CD8-positive, alpha-beta T cell (primary cell): ENCODE measurements at places on chromosomes 2 and 18. TPM values are rescaled to one million over a fixed set of nuclear protein-coding genes. Genes with fewer than 3 reads are reported as not detected.

DNA sequence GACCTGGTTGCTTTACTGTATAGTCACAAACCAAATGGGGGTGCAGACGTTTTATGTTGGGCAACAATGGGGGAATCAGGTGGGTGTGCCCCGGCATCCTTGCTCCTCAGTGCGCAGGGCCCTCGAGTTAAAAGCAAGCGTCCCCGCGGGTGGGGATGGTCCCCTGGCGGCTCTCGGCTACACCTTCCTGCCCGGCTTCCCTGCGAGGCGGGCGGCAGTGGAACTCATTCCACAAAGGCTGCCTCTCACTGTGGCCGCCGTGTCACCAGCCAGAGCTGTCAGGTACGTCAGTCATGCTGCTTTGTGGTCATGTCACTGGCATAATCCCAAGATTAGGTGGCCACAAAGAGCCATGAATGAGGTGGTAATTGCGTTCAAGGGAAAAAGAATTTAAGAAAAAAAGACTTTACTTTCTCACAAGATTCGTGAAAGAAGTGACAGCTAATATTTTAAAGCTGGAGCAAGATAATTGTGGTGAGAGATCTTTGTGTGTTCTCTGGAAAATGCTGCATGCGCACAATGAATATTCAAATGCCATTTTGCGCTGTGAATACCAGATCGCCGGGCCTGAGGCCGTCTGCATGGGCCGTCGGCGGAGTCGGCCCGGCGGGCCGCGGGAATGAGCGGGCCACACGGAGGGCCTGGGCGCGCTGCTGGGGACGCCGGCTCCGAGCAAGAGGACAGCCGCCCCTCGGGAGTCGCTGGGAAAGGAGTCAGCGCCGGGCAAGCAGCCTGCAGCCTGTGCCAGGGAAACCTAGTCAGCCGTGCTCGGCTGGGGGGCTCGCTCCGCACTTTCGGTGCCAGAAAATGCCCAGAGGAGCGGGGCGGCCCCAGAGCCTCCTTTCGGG, 82.3 kb upstream of the LDLRAD4 start:
- DNase-seq = peak; percentile 72

DNA sequence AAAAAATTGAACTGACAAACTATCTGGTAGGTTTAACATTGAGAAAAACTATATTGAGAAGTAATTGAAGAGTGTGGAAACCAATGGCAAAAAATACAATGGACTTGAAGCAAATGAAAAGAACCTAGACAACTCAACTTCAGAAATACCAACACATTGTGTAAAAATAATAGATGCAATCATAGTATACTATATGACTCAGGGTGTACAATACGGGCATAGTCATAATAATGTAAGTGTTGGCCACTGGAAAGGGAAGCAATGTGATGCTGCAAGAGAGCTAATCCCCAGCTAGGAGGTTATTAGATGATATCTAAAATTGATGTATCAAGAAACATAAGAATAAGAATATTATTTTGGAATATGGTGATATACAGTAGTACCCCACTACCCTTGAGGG, 45.3 kb downstream of the SMAD7 start:
- DNase-seq = no peak

GRCh38 chr2:178238154-178238521, 43.8 kb downstream of the OSBPL6 start:
- DNase-seq = no peak

- no peak for DNase-seq
These were observed 47.9 kb upstream of the RAB12 start for GRCh38 chr18:8561123-8561910.

DNA sequence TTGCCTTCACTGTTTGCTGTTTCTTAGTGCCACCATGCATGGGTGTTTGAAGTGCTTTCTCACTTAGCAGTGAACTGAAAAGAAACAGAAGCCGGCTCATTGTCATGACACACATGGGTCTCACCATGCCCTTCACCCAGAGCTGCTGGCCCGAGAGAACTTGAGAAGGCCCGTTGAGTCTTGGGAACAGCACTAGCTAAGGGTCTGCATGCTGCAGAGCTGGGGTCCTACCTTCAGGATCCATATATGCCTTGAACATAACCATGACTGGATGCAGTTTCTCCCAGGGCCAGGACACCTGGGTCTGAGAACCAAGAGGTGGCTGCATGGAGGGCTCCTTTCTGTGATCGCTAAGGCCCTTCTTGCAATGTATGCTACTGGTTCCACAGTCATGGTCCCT, 245.5 kb upstream of the HS6ST1 start:
- DNase-seq = no peak

- no peak for DNase-seq
These were observed 15.0 kb upstream of the INO80C start for GRCh38 chr18:35512761-35513160.

CAPN14 gene
- total RNA-seq = 0.14 TPM

DNA sequence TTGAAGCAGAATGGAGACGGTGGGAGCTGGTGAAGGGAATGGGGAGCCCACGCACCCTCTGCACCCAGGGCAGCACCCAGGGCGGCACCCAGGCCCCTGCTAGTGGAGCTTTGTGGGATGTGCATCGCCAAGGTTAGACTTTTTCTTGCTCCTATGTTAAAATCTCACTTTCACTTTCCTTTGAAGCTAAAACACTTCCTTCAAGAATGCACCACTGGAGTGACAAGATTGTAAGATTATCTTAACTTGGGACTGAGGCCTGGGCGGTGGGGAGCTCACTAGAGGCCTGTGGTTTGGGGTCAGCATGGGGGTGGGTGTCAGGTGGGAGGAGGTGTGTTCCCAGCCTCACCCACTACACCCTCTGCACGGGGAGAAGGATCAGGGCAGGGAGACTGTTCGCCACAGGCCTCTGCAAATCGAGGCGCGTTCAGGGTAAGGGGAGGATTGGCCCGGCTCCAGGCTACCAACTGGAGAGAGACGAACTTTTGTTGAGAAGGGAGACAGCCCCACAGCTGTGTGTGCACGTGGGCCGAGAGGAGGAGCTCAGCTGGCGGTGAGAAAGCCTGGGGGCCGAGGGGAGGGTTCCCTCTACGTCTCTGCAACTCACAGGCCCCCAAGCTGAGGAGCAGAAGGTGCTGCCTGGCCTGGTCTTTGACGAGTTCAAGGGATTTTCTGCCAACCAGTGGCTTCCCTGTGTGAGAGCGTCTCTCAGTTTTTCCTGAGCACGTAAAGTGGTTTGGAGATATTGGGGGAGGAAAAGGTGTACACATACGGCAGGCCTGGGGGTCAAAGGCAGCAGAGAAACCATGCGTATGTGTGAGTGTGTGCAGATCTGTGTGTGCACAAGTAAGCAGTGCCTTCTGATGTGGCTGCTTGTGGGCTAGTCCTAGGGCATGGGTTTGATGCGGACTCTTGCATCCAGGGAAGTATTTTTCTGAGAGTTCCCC, 147.7 kb downstream of the KLHL29 start:
- DNase-seq = peak; percentile 19

DNA sequence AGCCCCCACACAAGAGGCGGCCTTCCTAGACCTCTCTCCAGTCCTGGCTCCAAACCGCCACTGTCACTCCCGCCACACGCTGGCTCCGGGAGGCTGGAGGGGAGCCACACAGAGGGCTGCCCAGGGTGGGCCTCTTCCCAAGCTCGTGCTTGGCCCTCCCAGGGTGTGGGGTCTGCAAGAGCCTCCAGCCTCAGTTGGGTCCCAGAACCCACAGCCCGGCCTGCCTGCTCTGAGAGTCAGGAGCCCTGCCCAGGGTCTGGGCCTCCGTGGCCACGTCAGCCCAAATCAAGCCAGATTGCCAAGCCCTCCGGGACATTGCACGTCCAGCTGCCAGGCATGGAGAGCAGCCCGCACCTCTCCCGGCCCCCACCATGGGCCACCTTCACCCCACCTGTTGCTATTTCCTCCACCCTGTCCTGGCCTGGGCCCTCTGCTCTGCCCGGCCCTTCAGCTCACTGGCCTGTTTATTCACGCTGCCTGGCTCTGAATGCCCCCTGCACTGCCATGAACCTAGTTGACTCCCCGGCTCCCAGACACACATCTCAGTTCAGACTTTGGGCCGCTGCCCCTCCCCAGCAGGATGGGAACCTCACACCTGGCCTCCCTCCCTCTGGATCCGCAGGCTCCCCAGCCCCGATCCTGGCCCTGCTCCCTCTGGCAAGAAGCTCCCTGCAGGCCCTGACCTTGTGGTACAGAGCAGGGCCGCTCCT, 61.0 kb downstream of the BIN1 start:
- no peak for DNase-seq

GRCh38 chr2:2839782-2840531, 508.9 kb upstream of the MYT1L start:
- DNase-seq = no peak

DNA sequence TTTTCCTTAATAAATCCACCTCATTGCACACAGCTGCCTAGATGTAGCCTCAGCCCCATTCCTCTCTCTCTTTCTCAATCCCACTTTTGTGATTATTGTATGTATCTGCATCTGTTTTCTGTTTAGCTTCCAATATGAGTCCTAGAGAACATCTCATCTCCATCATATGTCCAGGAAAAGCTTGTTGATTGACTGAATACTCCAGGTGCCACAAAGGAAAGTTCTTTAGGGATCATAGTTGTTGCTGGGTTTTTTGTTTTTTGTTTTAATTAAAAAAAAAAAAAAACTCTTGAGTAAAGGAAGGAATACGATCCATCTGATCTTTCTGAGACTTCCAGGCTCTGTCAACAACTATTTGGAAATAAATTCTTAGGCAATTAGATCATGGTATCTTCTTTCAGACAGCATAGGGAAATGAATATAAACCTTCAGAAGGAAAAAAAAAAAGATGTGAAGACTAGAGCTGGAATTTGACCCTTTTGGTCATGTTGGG, 42.5 kb downstream of the KIAA2012 start:
- DNase-seq = no peak

SCN2A gene
- total RNA-seq = not detected

DNA sequence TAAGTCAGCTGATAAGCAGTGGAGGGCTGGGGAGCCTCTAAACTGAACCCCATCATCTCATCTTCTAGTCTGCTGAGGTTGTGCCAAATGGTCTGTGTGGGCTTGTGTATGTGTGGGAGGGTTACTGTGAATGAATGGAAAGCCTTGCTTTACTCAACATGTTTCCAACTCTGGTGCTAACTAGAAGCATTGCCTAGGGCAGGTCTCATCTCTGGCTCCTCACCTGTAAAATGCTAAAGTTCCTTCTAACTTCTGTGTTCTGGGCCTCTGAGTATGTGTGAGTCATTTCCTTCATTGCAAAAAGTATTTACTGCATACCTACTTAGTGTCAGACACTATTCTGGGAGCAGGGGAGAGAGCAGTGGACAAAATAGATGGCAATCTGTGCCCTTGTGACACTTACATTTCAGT, 1.3 kb downstream of the LIPG start:
- DNase-seq = no peak

- DNase-seq = no peak
These were observed 10.3 kb upstream of the CYBRD1 start for GRCh38 chr2:171512014-171512413.

DNA sequence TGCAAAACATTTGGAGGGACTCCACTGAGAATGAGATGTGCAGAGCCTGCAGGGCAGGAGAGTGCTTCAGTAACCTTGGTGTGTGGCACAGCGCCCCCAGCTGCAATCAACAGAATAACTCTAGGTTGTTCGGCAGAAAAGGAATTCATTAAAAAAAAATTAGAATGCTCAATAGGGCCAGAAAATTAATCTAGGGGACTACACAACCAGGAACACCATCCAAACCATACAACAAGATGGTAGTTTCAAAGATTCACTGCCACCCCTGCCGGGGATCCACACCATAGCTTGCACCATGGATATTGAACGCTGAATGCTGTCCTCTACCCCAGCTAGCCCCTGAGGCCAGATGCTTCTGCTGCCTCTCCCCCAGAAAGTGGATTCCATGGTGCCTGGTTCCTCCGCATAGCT, 50.1 kb downstream of the THUMPD2 start:
- DNase-seq = no peak

DNA sequence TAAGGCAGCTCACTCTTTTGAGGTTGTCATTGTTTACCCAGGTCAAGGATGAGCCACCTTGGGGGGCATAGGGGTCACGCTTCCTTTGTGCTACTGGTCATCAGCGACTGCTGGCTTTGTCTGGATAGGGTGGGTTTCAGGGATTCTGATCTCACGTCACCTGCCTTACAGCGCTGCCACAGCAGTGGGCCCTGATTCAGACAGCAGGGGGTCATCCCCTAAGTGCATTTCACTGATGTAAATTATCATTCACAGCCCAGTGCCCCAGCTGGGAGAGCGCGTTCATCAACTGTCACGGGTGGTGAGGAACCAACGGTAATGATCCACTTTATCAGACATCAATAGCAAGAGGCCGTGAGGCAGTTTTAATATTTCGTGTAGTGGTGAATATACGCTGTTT, 291.2 kb downstream of the NEDD4L start:
- DNase-seq = no peak

TMEM178A gene
- 0.22 TPM for total RNA-seq

CDK5R2 gene
- not detected for total RNA-seq

DNA sequence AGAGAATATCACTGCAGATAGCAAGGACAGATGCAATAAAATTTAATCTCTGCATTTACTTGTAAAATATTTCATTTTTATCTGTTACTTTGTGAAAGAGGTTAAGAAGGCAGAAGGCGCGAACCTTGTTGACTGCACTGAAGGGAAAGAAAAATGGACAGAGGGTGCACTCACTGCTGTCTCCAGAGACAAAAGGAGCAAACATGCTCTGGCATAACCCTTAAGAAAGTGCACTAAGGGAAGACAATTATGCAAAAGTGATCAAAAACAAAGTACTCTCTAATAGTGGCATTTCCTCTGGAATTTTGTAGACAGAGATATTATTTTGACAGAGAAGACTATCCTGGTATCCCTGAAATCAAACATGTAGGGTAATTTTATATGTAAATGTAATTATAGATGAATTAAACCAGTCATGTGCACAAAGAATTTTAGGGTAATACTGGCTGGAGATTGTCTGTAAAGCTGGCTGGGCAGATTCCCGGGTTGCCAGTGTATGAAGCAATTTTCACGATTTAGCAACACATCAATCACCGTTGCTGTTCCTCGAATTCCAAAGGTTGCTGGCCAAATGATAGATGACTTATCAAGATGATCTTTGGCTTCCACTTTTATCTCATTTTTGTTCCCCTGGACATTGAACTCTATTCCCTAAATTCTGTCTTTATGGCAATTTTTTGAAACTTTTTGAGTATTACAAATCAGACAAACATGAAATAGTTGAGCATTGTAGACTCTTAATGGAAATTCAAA, 1176.9 kb downstream of the SUCLG1 start:
- no peak for DNase-seq

DNA sequence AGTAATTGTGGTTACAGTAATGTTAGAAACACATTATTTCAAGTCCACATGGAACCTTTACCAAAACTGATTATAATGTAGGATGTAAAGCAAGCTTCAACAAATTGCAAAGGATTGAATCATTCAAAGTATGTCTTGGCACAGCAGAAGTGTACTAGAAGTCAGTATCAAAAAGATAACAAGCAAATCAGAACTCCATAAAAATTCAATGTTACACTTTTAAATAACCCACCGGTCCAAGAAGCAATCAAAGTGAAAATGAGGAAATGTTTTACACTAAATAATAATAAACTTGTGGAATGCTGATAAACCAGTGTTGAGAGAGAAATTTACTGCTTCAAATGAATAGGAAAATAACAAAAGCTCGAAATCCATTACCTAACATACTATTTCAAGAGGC, 47.7 kb downstream of the TTC21B start:
- no peak for DNase-seq

GRCh38 chr18:28903306-28903705, 726.4 kb upstream of the CDH2 start:
- no peak for DNase-seq

- DNase-seq = no peak
These were observed 60.3 kb downstream of the MYCN start for GRCh38 chr2:16000642-16001041.

ACVR1C gene
- total RNA-seq = 2.3 TPM

- no peak for DNase-seq
These were observed 665.4 kb downstream of the BCL11A start for GRCh38 chr2:59888015-59888414.

HOXD12 gene
- total RNA-seq = not detected
